ENCODE measurements at places on chromosomes 7 and 10.

DNA sequence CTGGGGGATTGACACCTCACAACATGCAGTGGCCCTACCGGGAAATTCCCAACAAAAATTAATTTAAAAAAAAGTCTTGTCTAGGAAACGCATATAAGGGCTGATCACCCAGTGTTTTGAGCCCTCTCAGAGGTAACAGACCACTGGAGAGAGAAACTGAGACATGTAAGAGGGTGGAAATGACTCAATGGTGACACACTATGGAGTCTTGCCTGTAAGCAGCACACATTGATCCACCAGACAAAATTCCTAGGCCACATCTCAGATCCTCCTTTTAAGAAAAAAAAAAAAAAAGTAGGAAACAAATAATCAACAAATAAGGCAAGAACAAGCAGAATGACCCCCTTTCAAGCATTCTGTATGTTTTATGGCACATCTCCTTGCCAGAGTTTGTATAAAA is 296.2 kb downstream of the MAGI2 start:
- DNase-seq = no peak

DNA sequence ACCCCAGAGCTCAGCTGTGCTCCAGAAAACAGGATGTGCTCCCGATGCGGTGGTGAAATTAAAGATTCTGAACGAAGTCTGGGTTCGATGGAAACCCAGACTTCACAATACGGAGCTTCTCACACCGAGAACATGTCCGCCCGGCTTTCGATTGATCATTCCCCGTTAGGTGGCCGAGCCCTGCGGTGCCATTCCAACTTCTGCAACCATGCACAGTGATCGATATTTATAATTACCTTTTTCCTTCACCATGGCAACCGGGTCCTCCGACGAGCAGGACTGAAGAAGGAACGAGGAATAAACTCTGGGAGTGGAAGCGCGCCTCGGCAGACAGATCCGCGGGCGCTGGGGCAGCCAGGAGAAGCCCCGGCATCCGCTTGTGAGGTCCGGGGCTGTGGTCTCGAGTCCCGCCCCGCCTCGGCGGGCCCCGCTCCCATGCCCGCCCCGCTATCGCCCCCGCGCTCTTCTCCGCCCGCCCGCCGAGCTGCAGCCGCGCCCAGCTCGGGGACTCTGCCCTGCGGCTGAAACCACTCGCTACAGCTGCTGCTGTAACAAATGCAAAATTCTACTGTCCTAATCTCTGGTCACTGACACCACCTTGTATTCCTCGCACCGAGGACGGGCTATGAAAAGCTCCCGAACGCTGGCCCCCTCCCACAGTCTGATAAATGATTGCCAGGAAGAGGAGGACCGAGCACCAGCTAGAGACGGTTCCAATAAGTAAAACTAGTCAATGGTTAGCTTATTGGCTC is 26.2 kb downstream of the ABLIM1 start:
- peak; percentile 32 for DNase-seq

GRCh38 chr7:141930211-141930610 is 14.0 kb downstream of the OR9A4 start:
- DNase-seq = no peak

GRCh38 chr7:26267601-26268166 is 24.0 kb upstream of the SNX10 start:
- no peak for DNase-seq

- DNase-seq = no peak
Observed at GRCh38 chr7:155282671-155283070, 15.0 kb upstream of the INSIG1 start.

DNA sequence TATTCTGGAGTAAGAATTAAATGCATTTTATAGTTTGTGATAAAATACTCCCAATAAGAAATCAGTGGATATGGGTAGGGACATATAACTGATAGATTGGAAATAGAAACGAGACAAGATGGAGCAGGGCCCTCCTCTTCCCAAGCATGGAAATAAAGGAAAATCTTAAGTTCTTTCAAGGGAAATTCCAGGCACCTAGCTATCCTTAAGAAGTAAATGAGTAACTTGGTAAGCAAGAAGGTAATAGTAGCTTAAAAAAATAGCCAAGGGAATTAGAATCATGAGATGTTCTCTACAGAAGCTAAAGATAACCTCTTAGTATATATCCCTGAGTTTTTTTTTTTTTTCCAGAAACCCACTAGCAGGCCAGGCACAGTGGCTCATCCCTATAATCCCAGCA is 105.5 kb upstream of the FAM3C start:
- DNase-seq = no peak

DNA sequence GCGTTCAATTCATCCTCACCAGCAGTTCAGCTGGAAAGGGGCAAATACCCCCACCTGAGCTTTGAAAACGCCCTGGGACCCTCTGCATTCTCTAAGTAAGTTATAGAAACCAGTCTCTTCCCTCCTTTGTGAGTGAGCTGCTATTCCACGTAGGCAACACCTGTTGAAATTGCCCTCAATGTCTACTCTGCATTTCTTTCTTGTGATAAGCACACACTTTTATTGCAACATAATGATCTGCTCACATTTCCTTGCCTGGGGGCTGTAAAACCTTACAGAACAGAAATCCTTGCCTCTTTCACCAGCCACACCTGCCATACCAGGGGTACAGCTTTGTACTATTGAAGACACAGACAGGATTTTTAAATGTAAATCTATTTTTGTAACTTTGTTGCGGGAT is 155.8 kb upstream of the LANCL2 start:
- no peak for DNase-seq

- no peak for DNase-seq
Observed at GRCh38 chr10:43314626-43315495, 48.0 kb upstream of the RASGEF1A start.

- DNase-seq = no peak
Observed at GRCh38 chr7:132840199-132840598, 241.7 kb downstream of the CHCHD3 start.

DNA sequence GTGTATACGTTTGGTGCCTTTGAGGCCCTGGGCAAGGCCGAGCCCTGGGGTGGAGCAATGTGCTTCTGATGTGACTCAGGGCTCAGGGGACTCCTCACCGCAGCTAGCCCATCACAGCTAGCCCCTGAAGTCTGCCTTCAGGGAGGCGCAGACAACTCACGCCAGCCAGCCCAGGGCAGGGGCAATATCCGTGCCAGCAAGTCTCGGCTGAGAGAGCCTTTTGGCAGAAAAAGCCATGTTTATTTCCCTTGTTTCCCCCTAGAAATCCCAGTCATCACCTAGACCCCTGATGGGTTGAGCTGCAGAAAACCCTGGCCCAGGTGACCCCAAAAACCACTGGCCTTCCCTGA is 90.4 kb downstream of the CHST15 start:
- no peak for DNase-seq

DNA sequence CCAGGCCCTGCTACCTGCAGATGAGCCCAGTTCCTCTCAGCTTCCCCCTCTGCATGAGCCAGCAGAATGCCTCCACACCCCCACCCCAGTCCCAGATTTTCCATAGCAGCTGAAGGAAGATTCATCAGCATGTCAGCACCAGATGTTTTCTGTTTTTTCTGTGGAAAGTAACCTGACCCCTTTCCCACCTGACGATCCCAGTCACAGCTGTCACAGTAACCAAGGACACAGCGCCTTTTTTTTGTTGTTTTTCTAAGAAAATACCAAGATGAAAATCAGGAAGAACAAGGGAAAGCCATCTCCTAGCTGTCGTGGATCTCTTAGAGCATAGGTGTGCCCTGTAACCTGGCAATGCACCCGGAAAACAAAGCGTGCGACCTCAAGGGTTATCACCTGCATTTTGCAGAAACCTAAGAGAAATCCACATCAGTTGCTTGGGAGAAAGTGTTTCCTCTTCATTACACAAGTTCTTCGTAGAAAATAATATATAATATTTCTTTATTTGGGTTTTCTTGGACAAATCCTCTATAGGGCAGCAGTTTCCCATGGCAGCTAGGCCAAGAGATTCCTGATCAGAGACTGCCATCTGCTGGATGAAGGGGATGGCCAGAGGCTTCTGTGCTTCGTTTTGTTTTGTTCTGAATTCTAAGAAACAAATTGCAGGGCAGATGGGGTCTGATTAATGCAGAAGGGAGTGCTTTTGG is 401.9 kb downstream of the TNS3 start:
- no peak for DNase-seq

DNA sequence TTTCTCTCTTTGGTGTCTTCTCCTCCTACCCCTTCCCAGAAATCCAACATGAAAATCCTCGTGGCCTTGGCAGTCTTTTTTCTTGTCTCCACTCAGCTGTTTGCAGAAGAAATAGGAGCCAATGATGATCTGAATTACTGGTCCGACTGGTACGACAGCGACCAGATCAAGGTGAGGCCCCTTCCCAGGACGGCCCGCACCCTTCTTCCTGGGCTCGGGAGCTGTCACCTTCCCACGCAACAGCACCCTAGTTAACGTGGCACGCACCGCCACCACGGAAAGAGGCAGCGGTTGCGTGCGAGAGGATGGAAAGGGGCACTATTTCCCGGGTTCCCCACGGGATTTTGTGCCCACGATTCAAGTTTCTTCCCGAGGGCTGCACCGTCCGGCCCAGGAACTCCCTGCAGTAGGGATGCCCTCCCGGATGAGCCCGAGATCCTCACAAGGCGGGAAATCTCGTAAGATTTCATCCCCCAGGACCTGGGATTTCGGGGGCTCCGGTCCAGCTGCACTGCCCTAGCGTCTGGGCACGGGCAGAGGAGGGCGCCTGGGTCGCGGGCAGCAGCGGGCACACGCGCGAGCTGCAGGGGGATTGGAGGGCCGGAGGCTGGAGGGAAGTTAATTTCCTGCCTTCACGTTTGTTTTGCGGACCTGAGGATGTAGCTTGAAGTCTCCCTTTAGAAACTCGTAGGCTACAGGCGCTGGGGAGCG is 834 bp downstream of the TAC1 start:
- DNase-seq = no peak

DNA sequence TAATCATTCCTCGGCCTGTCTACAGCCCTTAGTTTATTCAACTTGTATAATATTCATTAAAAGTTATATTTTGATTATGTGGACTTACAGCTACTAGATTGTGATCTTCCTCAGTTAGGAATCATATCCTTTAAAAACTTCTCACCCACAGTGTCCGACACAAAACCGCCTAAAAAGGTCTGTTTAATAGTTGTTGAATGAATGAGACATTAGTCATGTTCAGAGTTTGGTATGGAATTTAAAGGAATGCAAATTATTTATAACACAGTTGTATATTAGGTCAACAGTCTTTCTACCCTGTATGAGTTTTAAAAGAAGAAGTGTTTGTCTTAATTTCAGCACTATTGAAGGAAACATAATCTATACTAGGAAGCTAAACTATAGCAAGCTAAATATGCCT is 390.0 kb downstream of the ARL4A start:
- no peak for DNase-seq

DNA sequence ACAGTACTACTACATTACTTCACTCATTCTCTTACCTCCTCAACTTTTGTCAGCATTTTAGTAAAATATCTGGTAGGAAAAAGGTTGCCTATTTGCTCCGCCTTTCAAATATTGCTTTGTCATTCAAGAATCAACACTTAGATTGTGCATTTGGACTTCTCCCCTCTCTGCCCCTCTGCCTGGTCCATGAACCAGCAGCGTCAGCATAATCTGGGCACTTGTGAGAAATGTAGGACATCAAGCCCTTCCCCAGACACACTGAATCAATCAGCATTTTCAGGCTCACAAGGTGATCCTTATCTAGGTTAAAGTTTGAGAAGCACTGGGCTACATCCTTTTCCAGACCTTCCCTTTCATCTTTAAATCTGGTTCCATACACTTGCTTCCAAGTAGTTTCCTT is 16.3 kb downstream of the SLC13A1 start:
- DNase-seq = no peak

- no peak for DNase-seq
Observed at GRCh38 chr7:81449105-81449504, 320.7 kb downstream of the HGF start.

DNA sequence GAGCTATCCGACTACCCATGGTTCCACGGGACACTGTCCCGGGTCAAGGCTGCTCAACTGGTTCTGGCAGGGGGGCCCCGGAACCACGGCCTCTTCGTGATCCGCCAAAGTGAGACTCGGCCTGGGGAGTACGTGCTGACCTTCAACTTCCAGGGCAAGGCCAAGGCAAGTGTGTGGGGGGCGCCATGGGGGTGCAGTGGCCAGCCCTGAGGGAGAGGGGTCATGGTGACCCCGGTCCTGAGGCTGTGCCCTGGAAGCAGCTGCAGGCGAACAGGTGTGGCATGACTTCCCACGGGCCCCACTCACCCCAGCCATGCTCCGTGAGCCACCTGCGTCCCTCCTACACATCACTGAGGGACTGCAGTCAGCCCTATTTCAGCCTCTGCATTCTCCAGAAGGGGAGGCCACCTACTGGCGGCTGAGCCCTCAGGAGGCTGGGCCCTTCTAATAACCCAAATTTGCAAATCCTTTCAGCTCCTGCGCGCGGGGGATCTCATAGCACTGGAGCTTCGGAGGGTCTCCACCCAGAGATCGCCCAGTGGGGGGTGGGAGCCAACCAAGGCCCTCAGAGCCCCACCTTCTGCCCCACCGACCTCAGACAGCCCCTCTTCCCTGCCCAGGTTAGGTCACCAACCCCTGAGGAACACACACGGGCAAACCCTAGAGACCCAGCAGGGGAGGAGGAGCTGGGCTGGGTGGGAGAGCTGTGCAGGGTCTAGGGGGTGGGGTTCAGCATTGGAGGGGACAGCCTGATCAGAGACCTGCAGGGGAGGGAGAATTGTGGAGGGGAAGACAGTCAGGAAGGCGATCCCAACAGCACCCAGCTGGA is 30.8 kb downstream of the SH2B2 start:
- DNase-seq = no peak

- DNase-seq = no peak
Observed at GRCh38 chr7:47813620-47814260, 134.5 kb downstream of the PKD1L1 start.

DNA sequence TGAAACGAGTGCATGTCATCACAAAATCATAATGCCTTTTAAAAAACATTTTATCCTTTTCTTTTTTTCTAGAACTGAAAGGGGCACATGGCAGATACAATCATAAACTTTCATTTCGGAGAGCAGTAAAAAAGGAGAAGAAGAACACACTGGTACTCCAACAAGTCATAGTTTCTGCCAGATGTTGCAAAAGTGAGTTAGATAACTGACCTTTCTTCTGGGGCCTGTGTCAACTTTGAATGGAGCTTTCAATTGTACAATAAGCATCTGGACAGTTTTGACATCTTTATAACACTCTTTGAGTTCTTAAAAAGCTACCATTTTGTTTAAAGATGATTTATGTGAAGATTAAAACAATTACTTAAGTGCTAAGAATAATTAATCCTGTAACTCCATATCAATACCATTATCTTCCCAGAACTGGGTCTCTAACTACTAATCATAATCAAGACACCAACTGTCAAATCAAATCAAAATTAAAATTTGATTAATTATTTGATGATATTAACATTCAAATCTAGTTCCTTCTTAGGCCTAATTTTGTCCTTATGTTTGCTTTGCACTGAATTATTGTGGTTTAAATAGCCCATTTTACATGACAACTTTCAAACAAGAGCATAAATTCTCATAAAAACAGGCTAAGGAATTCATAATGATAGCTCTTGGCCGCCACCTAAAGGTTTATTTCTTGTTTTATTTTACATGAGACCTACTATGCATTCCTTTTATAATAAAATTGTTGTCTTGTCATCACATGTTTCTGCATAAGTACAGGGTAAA is 19.5 kb upstream of the ITGB8 start:
- no peak for DNase-seq

- DNase-seq = no peak
Observed at GRCh38 chr10:3754727-3755439, 30.1 kb downstream of the KLF6 start.
